ENCODE measurements at places on chromosomes 5 and 9.
A peak's percentile ranks its signal among the peaks of the same experiment; 100 is the strongest.

- no peak for DNase-seq
Measured at GRCh38 chr9:95666096-95666784, 149.5 kb upstream of the PTCH1 start.

DNA sequence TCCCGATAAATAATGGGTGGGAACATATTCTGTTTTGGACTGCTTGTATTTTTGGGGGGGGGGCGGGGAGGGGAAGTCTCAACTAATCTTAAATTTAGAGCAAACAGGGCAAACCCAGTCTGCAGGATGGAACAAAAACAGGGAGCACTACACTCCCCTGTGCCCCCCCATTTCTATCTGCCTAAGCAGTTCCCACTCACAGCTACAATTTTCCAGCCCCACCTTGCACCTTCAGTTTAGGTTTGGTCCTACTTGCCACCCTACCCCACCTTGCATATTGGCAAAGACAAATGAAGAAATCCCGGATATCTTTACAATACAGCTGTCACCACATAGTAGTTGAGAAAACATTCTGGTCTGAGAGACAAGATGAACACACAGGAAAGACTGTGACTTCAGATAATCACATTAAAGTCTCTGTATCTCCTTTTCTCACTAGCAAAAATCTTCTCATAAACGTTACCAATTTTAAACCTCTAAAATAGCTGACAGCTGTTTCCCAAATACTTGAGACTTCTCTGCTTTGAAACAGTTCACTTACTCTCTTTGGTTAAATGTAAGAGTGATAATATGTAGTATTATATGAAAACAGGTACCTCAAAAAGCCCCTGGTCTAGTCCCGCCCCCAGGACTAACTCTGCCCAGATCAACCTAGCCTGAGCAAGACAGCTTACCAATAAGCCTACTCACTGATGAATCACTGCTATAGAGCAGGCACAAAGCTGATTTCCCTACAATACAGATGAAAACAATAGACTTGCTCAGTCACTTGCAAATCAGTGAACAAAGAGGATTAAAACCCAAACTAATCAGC, 5.2 kb upstream of the RAPGEF6 start:
- peak; percentile 59 for DNase-seq

GRCh38 chr5:94702729-94703128, 84.3 kb downstream of the SLF1 start:
- no peak for DNase-seq

DNA sequence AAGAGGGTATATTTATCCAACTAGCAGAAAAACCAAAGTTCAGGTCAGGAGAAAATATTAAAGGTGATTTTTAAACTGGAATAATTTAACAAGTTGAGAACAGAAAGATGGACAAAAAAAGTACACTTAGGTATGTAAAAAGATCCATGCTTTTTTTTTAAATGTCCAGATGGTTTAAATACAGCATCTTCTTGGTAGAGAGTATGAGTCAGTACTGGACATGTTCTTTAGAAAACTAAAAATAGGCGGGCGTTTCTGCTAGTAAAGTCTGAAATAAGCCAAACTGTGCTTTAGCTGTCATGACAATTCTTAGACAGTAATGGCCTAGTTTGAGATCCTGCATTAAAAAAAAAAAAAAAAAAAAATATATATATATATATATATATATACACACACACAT, 255.9 kb upstream of the ST8SIA4 start:
- no peak for DNase-seq

GRCh38 chr5:5537426-5537825, 114.9 kb downstream of the ICE1 start:
- DNase-seq, result no peak

- DNase-seq, result no peak
Measured at GRCh38 chr5:93884254-93884653, 142.9 kb upstream of the POU5F2 start.

DNA sequence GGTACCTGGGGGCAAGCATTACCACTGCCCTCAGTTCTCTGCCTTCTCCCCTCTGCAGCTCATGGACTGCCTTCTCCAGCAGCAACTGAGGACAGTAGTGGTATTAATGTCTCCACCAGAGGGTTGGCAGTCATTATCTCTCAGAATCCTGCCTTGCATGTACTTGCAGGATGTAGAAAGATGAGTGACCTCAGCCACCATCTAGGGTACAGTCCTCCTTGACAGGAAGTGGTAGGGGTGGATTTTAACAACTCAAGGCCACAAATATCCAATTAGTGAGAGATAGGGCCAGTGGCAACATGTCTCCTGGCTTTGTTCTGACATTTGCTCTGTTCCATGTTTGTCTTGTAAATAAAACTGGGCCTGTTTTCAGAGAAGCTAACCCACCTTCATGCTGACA, 47.2 kb downstream of the F2R start:
- peak; percentile 11 for DNase-seq

All from CD4-positive, alpha-beta T cell treated with Interleukin-15 for 4 hours (primary cell).